ENCODE measurements at places on chromosomes 12 and 14.
A peak's percentile ranks its signal among the peaks of the same experiment; 100 is the strongest.

GRCh38 chr12:66156654-66157053, 13.1 kb downstream of the TMBIM4 start:
- no peak for DNase-seq

GRCh38 chr14:70943838-70944237, 36.6 kb downstream of the PCNX1 start:
- DNase-seq: no peak

GRCh38 chr14:91911474-91912032, 35.9 kb downstream of the FBLN5 start:
- peak; percentile 82 for DNase-seq

- DNase-seq: no peak
Measured at GRCh38 chr12:46148327-46149078, 120.3 kb downstream of the SLC38A1 start.
